H9 (cell line): ENCODE measurements at places on chromosomes 6 and 20. TPM values are rescaled to one million over a fixed set of nuclear protein-coding genes. Genes with fewer than 3 reads are reported as not detected.

The NR2E1 gene
- not detected in 2 replicates for total RNA-seq

The CST7 gene
- not detected in 2 replicates for total RNA-seq

The NT5DC1 gene
- 54.2 and 64.9 TPM in 2 replicates for total RNA-seq

The APCDD1L gene
- total RNA-seq, result 0.68 and 1.1 TPM in 2 replicates

The SALL4 gene
- 276 and 279 TPM in 2 replicates for total RNA-seq

The CSTF1 gene
- total RNA-seq, result 71.7 and 72.9 TPM in 2 replicates

The EPHA7 gene
- 9.4 and 9.5 TPM in 2 replicates for total RNA-seq

The DEFB132 gene
- not detected in 2 replicates for total RNA-seq

The ALDH5A1 gene
- 5.2 and 5.4 TPM in 2 replicates for total RNA-seq

The PLTP gene
- total RNA-seq, result 61.4 and 62.5 TPM in 2 replicates

The EDN1 gene
- total RNA-seq, result 2.1 and 2.6 TPM in 2 replicates

The METTL24 gene
- 0.35 and 0.61 TPM in 2 replicates for total RNA-seq

The GNRH2 gene
- total RNA-seq, result 0.50 and 1.1 TPM in 2 replicates

The CYP39A1 gene
- total RNA-seq, result 0.50 and 0.59 TPM in 2 replicates

The TREML1 gene
- total RNA-seq, result not detected in 2 replicates

The CAGE1 gene
- total RNA-seq, result 0.28 TPM in 1 of 2 replicates, not detected in the other

The RCAN2 gene
- 3.0 TPM in 2 replicates for total RNA-seq

The LAMA2 gene
- total RNA-seq, result 3.7 and 4.2 TPM in 2 replicates

The FAM83C gene
- not detected in 2 replicates for total RNA-seq

The R3HDML gene
- not detected in 2 replicates for total RNA-seq
